ENCODE measurements at places on chromosomes 12 and 14.

GRCh38 chr12:48693572-48693971 is 11.5 kb upstream of the KANSL2 start:
- no peak for DNase-seq

- peak; percentile 65 for DNase-seq
Observed at GRCh38 chr14:102317564-102318248, 1.8 kb upstream of the ZNF839 start.

- DNase-seq: peak; percentile 50
Observed at GRCh38 chr14:44846232-44846824, 115.4 kb downstream of the KLHL28 start.

DNA sequence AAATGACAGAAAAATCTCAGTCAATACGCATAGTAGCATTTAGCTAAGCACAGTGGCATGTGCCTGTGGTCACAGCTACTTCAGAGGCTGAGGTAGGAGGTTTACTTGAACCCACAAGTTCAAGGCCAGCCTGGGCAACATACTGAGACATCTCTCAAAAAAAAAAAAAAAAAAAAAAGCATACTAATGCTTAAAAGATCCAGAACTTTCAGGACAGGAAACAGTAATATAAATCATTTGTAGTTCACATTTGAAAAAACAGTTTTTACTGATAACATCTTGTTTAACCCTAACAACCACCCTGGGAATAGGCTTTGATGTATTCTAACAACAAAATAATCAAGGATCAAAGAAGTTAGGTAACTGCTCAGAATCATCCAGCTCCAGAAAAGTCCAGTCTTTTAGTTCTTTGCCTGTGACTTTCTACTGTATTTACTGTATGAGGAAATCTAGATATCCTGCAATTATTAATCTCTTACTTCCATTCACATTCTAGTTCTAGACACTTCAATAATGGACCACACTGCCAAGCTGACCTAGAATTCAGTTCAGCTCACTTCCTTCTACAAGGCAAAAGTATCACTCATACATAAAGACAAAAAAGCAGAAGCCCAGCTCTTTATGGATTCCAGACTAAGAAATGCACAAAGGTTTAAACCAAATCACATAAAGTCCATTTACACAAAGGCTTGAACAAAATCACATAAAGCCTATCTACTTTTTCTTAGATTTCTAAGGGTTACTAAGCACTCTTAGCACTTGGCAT is 28.5 kb downstream of the PAWR start:
- no peak for DNase-seq

DNA sequence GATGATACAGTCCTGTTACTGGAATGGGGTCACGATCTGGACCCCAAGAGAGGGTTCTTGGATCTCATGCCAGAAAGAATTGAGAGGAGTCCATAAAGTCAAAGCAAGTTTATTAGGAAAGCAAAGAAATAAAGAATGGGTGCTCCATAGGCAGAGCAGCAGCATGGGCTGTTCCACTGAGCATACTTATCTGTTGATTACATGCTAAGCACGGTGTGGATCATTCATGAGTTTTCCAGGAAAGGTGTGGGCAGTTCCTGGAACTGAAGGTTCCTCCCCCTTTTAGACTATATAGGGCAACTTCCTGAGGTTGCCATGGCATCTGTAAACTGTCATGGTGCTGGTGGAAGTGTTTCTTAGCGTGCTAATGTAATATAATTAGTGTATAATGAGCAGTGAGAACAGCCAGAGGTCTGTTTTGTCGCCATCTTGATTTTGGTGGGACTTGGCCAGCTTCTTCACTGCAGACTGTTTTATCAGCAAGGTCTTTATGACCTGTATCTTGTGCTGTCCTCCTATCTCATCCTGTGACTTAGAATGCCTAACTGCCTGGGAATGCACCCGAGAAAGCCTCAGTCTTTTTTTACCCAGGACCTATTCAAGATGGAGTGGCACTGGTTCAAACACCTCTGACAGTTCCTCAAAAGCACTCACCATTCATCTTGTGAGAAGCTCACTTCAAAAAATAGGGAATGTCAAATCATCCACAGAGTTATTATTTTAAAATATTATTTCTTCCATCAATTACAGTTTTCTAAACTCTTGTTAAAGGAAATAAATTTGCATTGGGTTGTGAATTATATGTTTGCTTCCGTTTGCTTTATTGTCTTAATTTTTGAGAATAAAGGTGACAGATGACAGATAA is 1358.8 kb upstream of the TMEM132C start:
- no peak for DNase-seq

DNA sequence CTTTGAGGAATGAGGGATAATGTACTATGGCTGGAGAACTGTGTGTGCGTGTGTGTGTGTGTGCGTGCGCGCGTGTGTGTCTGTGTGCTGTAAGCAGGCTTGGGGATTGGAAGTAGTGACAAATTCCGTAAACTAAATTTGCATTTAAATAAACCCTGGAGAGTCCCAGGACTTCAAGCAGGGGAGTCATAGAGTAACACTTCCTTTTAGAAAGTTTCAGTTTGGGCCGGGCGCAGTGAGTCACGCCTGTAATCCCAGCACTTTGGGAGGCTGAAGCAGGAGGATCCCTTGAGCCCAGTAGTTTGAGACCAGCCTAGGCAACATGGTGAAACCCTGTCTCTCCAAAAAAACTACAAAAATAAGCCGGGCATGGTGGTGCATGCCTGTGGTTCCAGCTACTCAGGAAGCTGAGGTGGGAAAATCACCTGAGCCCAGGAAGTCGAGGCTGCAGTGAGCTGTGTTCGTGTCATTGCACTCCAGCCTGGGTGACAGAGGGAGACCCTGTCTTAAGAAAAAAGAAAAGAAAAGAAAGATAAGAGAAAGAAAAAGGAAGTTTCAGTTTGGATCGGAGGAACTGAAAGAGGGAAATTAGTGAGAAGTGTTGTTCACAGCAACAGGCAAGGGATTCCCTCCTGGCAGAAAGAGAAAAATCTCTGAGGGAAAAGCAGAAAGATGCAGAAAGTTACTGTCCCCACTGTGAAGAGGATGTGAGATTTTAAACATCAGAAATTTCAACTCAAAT is 222.7 kb upstream of the SOX5 start:
- no peak for DNase-seq

DNA sequence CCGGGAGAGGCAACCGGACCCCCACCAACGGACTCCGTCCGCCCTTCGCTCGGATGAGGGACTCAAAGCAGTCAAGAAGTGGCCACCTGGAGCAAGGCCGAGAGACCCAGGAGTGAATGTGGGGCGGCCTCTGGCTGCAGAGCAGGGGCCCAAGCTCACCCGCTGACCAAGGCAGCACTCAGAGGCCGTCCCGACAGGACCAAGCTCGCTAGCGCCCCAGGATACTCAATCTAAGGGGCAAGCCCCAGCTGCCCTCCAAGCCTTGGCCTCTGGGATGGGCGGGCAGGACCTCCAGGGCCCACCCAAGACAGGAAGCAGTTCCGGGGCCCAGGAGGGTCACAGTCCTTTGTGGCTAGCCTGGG is 936 bp downstream of the AKT1 start:
- no peak for DNase-seq

- DNase-seq: no peak
Observed at GRCh38 chr14:51298895-51299294, 58.8 kb downstream of the TMX1 start.

- no peak for DNase-seq
Observed at GRCh38 chr14:40004871-40005500, 572.8 kb upstream of the FBXO33 start.

DNA sequence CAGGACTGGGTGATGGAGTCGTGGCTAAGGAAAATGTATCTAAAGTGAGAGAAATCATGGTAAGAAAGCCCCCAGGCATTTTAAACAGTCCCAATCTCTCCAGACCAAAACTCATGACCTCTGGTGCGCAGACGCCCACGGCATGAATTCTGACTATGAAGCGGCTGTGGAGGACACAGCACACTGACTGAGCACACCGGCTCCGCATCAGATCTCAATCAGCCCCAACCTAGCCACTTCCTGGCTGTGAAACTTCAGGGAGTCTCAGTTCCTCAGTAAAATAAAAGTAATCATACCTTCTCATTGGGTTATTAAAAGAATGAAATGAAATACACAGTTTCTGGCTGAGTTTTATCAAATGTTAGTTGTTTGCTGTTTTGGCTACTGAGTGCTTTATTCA is 38.7 kb downstream of the SETD3 start:
- no peak for DNase-seq

DNA sequence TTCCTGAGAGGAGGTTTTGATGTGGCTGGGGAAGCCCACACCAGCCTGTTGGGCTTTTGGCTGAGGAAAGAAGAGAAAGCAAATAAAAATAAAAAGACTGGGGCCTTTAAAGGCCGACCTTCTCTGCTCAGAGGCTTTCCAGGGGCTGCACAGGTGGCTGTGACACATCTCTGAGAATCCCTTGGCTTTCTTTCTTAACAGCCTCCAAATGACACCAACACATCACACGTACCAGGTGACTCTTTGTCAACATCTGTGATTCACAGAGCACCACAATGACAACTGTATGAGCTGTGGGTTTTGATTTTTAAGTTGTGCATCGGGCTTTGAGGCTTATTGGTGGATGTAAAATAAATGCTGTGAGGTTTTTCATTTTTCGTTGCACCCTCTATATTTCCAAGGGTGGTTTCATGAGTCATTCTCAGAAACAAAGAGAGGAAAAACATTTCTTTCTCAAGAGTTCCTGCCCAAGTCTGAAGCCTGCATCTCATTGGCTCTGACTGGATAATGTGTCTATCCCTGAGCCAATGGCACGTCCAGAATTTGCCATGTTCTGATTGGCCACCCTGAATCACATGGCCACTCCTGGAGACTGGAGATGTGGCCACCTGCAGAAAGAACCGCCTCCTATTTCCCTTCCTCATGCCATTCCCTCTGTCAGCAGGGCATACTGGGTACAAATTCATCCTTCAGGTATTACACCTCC is 349.0 kb downstream of the GLT1D1 start:
- DNase-seq: no peak

DNA sequence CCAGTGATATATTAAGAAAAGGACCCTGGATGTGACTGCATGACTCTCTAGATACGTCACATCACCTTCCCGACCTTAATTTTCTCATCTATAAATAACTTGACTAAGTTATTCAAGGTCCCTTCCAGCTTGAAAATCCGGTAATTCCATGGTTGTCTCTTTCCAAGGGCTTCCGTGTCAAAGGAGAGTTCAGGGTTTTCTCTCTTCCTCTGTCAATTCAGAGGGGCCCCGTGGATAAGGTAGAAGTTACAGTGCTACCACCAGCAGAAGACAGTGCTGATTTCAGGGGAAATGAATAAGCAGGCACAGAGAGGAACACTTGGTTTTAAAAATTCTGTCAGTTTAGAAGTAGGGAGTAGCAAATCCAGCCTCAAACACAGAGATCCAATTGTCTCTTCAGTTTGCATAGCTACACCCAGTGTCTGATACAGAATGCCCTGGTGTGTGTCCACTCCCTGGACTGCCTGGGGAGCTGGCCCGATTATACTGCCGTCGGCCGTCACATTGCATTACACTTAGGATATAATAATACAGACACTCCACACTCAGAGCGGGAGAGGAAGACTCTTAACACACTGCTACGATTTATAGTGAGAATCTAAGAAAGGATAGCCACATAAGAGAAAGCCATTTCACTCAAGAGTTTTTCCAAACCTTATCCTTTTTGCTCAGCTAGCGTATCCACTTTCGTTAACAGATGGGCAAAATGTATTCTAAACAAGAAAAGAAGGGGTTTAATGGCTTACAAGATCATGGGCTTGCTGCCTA is 54.7 kb upstream of the GTF2A1 start:
- no peak for DNase-seq

DNA sequence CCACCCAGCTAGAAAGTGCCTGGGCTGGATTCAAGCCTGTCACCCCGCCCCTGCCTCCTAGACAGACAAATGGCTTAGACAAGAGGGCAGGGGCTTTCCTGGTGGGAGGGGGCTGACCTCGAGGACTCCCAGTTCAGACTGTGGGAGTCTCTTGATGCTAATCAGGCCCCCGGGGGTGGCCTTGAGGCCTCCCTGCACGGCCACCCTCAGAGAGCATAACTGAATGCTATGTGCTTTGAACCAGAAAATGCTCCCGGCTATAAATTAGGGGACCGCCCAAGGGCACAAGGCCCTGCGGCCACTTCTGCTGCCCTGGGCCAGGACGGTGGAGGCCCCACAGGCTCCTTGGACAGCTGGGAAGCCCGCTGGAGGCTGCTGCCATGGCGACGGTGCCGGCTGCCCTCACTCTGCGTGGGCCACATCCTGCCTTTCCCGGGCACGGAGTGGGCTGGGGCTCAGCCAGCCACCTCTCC is 111.0 kb upstream of the NCOR2 start:
- no peak for DNase-seq

GRCh38 chr12:11744410-11744801 is 94.9 kb downstream of the ETV6 start:
- no peak for DNase-seq

- DNase-seq: no peak
Observed at GRCh38 chr14:60326274-60326673, 77.3 kb downstream of the PPM1A start.

DNA sequence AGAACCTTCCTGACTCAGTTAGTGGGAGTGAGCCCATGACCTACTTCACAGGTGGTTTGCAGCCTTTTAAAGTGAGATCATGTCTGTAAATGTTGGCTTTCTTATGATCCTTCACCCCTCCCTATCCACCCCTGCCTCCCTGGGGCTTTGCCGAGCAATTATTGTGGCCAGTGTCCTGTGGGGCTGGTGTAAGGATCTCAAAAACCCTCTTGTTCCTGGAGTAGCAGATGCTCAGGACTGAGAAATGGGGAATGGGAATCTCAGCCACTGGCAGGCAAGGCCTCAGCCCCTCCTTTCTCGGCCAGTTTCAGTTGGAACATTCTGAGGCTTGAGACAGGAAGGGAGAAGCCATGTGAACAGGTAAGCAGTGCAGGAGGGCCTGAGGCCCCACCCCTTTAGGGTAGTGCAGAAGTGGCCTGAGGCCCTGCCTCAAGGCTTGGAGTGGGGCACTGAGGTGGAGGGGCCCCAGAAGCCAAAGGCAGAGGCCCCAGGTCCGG is 53.8 kb downstream of the PLEKHG3 start:
- DNase-seq: no peak

DNA sequence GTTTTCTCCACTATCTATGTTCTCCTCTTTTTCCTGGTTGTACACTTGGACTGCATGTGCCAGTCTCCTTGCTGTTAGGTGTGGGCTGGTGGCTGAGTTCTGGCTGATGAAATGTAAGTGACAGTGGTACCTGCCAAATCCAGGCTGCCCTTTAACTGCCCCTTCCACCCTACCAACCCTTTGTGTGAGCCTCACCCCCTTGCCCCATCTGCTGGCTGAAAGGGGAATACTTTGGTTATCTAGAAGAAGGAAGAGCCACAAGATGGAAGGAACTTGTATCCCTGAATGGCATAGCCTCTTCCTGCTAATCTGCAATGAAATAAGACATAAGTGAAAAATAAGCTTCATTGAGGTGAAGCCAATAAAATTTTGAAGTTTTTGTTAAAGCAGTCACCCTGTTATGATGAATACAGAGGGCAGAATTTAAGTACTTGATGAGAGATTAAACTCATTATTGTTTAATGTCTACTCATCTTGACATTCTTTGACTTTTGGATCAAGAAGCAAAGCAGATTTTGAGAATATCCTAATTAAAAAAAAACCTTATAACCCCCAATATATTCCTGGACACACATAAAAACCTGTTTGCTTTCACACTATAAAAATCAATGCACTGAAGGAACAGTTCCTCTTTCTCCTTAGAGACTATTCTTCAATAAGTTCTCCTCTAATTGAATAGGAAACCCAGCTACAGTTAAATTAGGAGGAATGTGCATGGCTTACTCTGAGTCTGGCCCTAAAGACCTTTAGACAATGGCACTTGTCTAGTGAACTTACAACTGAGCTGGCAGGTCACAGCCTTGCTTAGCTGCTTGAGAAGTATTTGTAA is 262.6 kb upstream of the BTG1 start:
- DNase-seq: no peak

All from SK-N-MC (cell line).